Hypothalamus (tissue), 51 donors: ENCODE measurements at places on chromosomes 2 and 18.

DNA sequence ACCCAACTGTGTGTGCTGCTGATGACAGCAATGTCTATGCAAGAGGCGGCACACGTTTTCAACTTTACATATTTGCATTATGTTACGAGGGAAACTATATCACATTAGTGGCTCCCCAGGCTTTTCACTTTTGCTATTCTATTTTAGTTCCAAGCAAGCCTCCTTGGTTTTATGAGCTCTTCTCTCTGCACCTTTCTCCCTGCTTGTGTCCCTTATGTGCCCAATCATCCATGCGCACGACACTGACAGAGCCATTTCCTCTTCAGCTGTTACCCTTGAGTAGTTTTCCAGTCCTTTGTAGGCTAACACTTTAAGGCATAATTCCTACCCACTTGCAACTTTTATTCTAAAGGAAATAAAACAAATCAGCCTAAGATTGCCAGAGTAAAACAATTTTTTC, 154.3 kb downstream of the TCF4 start:
- DNase-seq = no peak

GRCh38 chr18:45161850-45162249, 453.4 kb upstream of the SLC14A2 start:
- DNase-seq = no peak

DNA sequence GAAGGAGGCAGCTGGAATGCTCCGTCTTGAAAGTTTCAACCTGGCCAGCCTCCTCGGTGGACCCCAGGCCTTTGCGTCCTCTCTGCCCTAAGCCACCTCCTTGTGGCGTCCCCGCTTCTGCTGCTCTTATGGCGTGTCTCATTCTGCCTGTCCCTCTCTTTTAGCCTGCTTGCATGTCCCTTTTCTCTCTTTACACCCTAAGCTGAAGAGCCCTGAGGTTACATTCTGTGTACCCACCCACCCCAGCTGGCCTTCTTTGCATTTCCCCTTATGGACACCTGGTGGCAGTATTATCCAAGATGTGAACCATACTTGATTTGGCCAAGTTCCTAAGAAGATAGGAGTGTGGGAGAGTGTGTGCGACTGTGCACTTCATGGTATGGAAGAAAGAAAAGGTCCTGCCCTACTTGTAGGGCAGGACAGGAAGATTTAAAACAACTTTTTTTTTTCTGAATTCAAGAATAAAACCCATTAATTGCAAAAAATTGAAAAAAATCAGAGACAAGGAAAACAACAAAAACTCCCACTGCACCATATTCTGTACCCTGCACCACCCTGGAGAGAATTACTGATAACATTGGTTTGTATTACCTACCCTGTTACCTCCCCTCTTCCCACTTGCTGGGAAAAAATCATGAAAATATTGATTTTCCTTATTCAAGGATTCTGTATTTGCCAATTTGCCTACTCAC, 77.4 kb downstream of the DYSF start:
- DNase-seq = no peak

DNA sequence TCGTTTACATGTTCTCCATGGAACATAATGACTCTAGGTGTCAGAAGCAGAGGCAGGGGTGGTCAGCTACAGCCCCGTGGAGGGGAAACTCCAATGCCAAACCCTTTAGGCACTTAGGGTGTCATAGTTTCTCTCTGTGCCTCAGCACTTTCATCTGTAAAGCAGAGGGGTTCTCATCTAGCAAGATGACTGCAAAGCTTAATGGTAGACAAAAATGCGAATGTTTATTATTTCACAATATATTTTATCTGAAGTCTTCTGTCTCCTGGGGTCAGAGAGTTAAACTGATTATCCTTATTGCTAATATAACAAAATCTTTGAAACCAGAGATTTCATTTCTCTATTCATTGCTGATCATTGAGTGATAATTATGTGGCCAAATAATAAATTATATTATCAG, 522.5 kb downstream of the TSN start:
- no peak for DNase-seq

DNA sequence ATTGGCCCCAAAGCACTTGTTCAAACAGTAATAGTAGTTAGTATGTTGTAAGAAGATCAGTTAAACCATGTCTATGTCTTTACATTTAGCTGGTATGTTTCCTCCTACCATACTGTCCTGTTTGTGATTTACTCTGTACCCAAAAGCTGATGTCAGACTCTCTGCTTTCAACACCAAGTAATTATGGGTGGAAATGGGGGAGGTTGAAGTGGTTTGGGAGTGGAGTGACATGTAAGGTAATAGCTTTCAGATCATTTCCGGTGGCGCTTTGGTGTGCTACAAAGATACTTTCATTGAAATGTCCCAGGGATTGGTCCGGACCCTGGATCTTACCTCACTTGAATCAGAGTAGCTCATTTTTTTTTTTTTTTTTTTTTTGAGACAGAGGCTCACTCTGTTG, 39.7 kb upstream of the TGIF1 start:
- no peak for DNase-seq

DNA sequence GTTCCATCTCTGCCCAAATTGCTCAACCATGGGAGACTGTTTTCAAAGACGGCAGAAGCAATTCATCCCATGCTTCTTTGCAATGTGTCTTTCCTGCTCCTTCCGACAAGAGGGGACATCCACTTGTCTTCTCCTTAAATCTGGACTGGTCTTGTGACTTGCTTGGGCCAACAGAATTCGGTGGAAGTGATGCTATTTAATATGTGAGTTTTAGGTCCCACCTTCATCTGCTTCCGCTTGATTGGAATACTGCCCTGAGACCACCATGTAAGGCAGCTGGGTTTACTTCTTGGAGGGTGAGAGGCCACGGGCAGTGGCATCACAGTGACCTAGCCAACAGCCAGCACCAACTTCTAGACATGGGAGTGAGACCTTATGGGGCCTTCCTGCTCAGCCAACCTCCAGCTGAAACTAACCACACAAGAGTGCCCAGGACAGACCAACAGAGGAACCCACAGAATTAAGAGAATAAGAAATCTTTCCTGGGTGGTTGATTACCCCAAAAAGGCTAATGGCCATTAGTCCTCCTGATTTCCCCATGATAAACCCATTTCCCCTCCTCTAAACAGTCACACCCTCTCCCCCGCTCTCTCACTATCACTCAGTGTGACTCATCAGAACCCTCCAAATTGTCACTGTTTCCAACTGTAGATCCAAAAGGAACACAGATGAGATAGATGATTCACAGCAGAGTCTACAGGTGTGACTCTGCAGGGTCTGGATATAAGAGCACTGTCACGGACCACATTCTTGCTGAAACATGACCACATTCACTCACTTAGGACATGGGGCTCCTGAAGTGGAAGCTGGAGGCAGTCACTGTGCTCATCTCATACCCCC, 16.2 kb upstream of the RHOB start:
- DNase-seq = no peak

DNA sequence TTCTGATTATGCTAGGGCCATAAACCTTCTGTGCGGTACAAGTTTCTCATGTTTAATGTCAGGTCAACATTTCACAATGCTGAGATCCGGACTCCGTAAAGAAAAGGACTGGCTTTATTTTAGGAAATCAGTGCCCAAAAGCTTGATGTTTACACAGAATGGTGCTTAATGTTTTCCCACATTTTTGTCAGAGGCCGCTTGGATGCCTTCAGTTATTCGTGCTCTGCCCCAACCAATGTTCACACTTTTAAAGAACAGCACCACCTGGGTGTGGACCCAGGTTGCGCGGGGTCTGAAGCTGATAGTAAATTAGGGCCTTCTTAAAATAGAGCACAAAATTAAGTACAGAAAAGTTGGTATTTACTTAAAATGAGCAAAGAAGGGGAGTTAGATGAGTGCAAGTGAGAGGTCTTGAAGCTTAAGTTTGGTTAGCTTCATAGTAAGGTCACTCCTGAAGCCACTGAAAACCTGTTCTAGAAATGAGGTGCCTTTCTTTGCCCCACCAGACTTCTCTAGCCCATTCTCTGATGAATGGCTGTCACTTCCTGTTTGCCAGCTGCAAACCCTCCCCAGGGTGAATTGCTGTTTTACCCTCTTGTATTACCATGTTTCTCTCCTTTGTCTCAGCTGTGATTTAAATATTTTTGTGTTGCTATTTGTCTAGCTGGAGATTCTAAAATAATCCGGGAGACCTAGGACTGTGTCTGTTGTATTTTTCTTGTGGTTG, 20.5 kb downstream of the SLC3A1 start:
- DNase-seq = no peak

DNA sequence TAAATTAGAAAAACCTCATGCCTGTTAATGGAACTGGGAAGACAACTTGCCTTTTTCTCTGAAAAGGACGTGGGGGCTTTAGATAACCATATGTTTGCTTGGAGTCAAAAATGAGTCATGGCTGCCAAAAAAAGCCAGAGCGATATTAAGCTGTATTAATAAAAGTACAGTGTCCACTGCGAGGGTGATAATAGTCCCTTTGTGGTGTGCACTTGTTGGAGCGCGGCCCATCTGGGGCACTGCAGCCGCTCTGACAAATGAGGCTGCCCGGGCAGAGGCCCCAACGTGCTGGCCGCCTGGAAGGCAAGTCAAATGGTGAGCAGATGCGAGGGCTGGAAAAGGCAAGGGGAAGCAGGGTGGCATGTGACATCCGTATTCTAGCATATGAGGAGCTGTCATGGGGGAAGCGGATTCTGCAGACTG, 103.3 kb upstream of the NCK2 start:
- peak; percentile 60 for DNase-seq

DNA sequence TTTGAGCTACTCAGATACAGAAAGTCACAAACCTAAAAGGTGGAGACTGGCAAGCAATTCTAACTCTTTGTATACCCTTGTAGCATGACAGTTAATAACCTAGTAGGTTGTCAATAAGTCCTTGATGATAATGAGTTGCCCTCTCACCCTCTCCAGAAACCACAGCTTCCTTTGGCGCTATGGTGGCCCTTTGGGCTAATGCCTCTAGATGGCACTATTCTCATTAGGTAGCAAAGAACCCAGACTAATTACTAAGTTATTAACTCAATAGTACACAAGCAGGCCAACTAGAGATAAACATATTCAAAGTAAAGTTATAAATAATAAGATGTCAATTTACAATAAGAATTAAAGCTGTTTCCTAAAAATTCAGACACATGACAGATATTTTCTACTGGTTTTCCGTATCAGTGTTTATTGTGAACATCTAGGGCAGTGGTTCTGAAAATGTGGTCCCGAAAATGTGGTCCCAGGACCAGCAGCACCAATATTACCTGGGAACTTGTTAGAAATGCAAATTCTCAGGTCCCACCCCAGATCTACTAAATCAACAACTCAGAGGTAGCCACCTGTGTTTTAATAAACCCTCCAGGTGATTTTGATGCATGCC, 41.1 kb downstream of the LDAH start:
- no peak for DNase-seq
